ENCODE measurements at places on chromosomes 11 and 22. TPM values are rescaled to one million over a fixed set of nuclear protein-coding genes. Genes with fewer than 3 reads are reported as not detected.

Gene APLP2
- total RNA-seq, result 522 TPM

Gene NXPE4
- total RNA-seq, result not detected

Gene TRIM49
- total RNA-seq, result not detected

Gene MAPK11
- total RNA-seq, result 1.3 TPM

Gene RAB1B
- 55.6 TPM for total RNA-seq

Gene KRTAP5-1
- total RNA-seq, result not detected

Gene C22orf42
- not detected for total RNA-seq

Gene RIMBP3B
- total RNA-seq, result 0.27 TPM

Gene OR8A1
- total RNA-seq, result not detected

Gene C11orf91
- not detected for total RNA-seq

Gene NCF4
- not detected for total RNA-seq

Gene PTGDR2
- total RNA-seq, result not detected

Gene GAS2
- 0.77 TPM for total RNA-seq

Gene C11orf97
- total RNA-seq, result not detected

Gene CCDC15
- 2.3 TPM for total RNA-seq

Gene CARD16
- total RNA-seq, result not detected

Gene CASTOR1
- total RNA-seq, result 11.1 TPM

Gene C1QTNF5
- not detected for total RNA-seq

Data from NCI-H460 (cell line).